ENCODE measurements at places on chromosomes 13 and 19. TPM values are rescaled to one million over a fixed set of nuclear protein-coding genes. Genes with fewer than 3 reads are reported as not detected.

STOML3 gene
- total RNA-seq = not detected

GPR183 gene
- 0.07 TPM for total RNA-seq

RFPL4A gene
- not detected for total RNA-seq

C19orf44 gene
- 0.42 TPM for total RNA-seq

C1QTNF9 gene
- total RNA-seq = not detected

HMG20B gene
- total RNA-seq = 114 TPM

IL17D gene
- 1.2 TPM for total RNA-seq

CBY2 gene
- total RNA-seq = not detected

CD70 gene
- 0.35 TPM for total RNA-seq

CRX gene
- total RNA-seq = not detected

KLK12 gene
- 33.1 TPM for total RNA-seq

LRG1 gene
- total RNA-seq = 0.56 TPM

RNASEH2B gene
- total RNA-seq = 29.1 TPM

SIGLEC5 gene
- total RNA-seq = not detected

TDRD3 gene
- 10.6 TPM for total RNA-seq

CBARP gene
- total RNA-seq = 8.5 TPM

RGCC gene
- total RNA-seq = 12.1 TPM

SMIM17 gene
- not detected for total RNA-seq

TEX101 gene
- not detected for total RNA-seq

CKM gene
- not detected for total RNA-seq

ARRDC5 gene
- total RNA-seq = not detected

KLK11 gene
- 68.4 TPM for total RNA-seq

TPTE2 gene
- total RNA-seq = not detected

CCDC8 gene
- 30.8 TPM for total RNA-seq

FSD1 gene
- total RNA-seq = 5.1 TPM
